BJ (cell line): ENCODE measurements at places on chromosomes 6 and 20.
A peak's percentile ranks its signal among the peaks of the same experiment; 100 is the strongest.

GRCh38 chr6:89198235-89198634, 18.9 kb downstream of the GABRR1 start:
- DNase-seq = no peak

DNA sequence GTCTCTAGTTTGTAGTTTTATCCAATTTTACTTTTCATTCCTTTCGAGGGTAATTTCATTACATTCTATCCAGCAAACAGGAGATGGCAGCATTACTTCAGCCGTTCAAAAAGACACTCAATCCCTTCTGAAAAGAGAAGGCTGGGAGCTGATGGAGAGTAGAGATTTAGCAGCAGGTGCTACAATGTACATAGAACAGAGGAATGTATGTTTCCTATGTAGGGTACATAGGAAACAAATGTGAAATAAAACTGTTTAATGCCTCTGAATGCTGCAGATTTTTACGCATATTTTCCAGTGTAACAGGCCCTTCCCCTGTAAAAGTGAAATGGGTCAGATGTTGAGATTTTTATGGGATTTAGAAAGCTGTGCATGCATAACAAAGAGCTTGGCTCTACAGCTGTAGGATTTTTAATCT, 16.0 kb downstream of the RPS12 start:
- no peak for DNase-seq

DNA sequence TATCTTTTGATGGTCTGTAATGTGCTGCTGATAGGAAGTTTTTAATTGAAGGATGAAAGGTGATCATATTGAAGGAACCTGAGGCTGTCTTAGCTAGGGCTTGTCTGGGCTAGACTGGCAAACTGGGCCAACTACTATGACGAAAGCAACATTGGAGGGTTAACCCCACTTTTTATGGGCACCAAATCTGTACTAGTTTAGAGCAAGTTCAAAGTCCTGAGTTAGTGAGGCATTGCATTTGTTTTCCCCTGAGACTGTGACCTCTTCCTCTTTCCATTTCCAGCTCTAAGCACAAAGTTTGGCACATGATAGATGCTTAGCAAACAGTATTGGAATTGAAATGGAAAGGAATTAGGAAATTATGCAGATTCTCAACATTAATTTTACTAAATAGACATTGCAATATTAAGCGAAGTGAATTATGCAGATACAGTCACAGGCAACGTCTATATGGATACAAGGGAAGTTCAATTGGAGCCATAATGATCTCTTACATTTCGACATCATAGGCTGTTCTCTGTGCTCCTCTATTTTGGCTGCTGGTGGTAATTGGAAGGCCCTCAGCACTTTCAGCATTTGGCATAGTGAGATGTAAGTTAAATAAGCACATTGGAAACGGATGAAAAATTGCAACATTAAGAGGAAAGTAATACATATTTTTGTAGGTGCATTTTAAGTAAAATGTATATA, 22.2 kb downstream of the CEP57L1 start:
- no peak for DNase-seq

GRCh38 chr6:125102891-125103290, 50.7 kb upstream of the TPD52L1 start:
- DNase-seq = peak; percentile 84

DNA sequence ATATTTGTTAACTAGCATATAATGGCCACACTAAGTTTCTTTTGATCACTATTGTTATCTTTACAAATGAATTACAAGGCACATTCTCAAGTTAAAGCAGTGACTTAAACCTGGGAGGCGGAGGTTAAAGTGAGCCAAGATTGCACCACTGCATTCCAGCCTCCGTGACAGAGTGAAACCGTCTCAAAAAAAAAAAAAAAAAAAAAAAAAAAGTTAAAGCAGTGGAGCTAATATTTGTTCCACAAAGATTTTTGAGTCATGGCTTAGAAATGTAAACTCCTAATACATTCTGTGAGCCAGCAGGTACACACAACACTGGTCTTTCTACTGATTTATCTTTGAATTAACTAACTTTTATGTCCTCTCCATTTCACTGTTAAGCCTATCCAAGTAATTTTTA, 221.7 kb upstream of the HTR1E start:
- no peak for DNase-seq

- DNase-seq = no peak
These were observed 601.2 kb downstream of the DHX35 start for GRCh38 chr20:39563349-39563748.

DNA sequence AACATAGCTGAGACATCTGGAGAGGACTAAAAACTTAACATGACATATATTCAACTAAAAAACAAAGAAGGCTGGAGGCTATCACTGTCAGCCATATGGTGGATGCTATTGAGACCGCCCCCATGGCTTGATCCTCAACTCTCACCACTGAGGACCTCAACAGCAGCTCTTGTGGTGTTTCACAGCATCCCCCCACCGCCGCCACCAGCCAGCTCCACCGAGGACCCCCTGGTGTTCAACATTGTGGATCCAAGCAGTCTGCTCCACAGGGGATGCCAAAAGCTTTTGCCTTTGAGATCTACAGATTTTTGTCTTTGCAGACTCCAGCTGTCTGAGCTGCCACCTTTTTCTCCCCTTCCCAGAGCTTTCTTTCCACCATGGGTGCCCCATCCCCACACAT, 64.6 kb downstream of the NUS1 start:
- DNase-seq = no peak

DNA sequence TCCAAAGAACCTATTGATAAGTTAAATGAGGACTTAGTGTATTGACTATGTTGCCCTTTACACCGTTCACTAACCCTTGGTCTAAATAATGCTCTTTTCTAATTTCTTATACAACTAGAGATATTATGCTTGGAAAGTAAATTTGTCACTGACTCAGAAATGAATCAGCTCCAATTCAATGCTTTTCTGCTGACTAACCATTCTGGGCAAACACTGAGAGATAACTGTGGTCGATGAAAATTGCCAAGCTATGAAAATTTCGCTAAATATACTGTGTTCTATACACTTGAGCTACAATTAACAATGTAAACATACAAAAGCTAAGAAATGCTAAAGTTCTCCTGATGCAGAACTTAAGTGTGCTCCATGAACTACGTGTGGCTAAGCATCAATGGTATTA, 23.1 kb upstream of the FBXO9 start:
- peak; percentile 71 for DNase-seq

DNA sequence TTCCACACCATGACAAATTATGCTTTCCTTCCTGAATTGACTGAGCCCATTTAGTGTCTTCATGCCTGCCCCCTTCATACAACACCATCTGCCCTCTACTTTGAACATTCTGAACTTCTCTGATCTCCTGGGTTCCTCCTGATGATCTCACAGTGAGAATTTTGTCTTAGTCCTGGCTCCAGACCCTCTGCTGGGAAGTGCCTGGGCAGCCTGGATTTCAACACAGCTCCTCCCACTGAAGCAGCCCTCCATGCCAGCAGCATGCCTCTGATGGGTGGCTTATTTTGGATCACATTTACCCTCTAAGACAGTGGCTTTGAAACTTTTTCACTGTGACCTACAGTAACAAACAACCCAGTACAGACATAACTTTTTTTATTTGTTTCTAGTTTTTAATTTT, 41.5 kb downstream of the DSE start:
- no peak for DNase-seq
